Lung microvascular endothelial cell (primary cell): ENCODE measurements at places on chromosomes 13 and 19.

DNA sequence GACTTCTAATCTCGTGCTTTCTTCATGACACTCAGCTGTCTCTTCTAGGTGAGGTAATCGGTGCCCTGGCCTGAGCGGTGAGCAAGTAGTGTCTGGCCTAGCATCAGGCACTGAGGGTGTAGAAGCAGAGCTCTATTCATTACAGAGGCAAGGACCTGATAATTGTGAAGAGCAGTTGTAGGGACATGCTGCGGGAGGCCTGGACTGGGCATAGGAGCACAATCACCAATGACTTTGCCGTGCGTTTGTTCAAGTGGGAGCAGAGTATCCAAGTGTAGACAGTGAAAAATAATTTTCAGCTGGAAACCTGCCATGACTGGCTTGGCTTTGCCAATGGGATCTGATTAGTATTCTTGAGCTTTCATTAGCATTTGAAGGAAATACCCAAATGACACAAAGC is 32.1 kb upstream of the DCLK1 start:
- DNase-seq: no peak

DNA sequence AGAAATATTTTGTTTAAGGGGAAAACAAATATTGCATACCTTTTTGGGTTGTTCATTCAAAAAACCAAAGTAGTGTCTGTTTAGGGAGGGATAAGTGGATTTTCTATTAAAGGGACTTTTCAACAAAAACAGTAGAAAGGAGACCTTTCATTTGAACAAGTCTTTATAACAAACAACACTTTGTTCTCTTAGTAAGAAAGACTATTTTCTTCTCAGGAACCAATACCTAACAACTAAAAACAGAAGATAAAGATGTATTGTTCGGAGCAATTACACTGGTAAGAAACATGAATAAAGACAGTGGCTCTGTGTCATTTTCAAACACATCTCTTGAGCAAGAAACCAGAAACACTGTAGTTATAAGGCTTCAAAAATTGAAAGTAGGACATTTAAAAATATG is 1610.1 kb upstream of the PCDH20 start:
- DNase-seq: no peak

DNA sequence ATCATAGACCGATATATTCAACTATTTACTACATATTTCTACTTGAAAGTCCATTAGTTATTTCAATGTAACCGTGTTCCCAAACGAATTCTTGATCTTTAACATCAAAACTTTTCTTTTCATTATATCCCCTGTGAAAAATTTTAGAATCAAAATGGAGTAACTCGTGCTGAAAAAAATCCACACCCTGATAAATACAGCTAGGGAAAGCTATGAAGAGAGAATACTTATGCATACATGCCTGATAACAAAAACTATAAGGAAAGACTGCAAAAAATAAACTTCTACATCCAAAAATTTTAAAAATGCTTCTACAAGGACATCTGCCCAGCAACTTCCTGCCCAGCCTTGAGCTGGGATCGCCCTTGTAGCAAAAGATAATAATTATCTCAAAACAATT is 2458.3 kb upstream of the PCDH20 start:
- no peak for DNase-seq

DNA sequence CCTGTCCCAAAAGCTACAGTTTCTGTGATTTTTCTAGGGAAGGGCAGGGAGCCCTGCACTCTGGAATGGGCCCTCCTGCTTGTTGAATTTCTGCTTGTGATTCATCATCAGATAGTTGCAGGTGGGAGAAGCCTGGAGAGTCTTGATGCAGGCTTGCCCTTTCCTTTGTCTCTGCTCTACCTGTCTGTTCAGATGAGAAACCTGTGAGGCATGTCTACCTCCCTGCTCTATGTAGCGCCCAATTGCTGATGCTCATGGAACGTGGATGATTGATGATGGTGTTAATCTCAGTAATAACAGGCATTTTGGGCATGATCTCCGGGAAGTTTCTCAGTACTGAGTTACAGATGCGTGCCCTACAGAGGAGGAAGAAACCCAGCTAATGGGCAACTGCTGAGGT is 10.9 kb upstream of the CBY2 start:
- DNase-seq: no peak

DNA sequence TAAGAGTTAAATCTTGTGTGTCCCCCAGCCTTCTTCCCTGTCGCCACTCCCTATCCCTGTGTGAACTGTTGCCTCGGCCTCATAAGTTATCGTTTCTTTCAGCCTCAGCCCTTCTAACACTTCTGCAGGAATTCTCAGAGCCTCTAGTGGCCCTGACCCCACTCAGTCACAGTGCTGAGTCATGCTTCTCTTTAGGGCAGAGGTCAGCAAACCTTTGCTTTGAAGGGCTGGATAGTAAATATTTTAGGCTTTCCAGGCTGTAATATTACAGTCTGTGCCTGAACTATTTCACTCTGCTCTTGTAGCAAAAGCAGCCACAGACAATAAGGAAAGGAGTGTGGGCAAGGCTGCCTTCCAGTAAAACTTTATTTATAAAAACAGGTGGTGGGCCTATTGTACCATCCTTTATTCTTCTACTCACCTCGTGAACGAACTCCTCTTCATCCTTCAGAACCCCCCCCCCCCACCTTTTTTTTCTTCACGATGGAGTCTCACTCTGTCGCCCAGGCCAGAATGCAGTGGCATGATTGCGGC is 22.1 kb downstream of the MYO9B start:
- DNase-seq: peak; percentile 35

- no peak for DNase-seq
Measured at GRCh38 chr13:62176051-62176450, 760.4 kb upstream of the PCDH20 start.

DNA sequence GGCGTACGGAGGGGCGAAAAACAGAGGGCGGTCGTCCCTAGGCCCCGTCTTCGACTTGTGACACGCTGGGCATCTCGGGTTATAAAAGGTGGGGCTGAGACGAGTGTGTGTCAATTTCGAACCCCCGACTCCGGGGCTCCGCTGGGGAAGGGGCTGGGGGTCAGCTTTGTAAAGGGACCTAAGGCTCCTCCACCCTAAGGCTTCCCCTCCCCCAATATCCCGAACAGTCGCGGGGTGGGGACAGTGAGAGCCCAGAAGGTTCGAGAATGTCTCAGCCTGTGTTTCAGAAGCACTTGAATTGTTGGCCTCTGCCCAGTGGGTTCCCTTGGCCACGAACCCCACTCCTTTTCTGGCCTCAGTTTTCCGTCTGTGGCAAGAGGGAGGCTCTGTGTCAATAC is 450 bp downstream of the SELENOW start:
- DNase-seq: no peak

- no peak for DNase-seq
Measured at GRCh38 chr19:955803-956765, 28.1 kb upstream of the WDR18 start.

- peak; percentile 33 for DNase-seq
Measured at GRCh38 chr19:3547301-3547731, 8.3 kb downstream of the TEKTIP1 start.
